Stimulated activated CD4-positive, alpha-beta T cell treated with anti-CD3 and anti-CD28 coated beads, Interleukin-1b, Interleukin-23, amount 100 ng/mL, for 1 hour (primary cell): ENCODE measurements at places on chromosomes 11 and 22.

- no peak for DNase-seq
These were observed 66.3 kb upstream of the PRDM11 start for GRCh38 chr11:45079943-45080719.

DNA sequence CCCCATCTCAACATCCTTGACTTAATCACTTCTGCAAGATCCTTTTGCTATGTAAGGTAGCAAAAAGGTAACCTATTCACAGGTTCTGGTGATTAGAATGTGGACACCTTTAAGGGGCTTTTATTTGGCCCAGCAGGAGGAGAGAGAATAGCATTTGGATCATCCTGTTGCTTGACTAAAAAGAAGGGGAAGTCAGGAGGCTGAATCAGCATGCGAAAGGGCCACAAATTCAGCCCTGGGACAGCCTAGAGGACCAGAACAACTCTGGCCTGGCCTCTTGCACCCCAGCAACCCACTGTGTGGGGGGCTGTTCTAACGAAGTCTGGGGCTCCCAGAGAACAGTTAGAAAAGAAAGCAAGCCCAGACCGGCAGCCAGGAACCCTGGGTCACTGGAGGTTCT lies 3.2 kb upstream of the HMOX1 start:
- DNase-seq, result no peak

- peak; percentile 77 for DNase-seq
These were observed at the start of gene IGSF9B for GRCh38 chr11:133956650-133957633. IGSF9B (minus strand) TSS chr11:133956968; CDS start chr11:133956754, 214 bp downstream.

DNA sequence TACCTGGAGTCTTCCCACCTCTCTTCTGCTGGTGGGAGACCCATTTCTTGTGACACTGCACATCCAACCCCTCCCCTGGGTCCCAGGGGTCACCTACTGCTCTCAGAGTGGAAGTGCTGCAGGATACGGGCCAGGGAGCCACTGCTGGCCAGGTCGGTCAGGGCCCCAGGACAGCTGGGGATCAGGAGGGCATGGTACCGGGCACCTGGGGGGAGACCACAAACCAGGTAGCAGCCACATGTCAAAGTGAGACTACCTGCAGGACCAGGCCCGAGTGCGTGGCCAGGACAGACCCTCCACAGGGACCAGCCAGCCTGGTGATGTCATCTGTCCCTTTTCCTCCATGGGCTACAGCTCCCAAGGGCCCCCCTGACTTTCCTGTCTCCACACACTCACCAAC lies 3.9 kb downstream of the GATD1 start:
- no peak for DNase-seq

- DNase-seq, result no peak
These were observed 368.5 kb downstream of the INSC start for GRCh38 chr11:15483205-15483604.

- DNase-seq, result no peak
These were observed 30.6 kb downstream of the SCGB1A1 start for GRCh38 chr11:62449451-62449851.

DNA sequence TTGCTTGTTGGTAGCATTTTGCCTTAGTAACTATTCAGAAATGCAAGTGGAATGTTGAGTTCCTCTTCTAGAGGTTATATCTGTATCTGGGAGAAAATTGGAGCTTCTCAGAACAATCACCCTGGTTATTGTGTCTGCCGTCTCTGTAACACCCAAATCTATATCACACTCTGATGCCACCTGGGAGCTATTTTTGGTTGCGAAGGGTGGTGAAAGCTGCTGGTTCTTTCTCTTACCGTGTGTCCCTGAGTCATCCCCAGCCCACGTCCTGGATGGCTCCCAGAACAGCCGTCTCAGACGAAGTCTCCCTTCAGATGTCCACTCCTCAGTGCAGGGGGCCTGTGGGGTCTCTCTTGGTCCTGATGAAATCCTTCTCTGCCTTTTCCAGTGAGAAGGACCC lies 83.5 kb downstream of the C22orf31 start:
- DNase-seq, result no peak

GRCh38 chr11:31870609-31871309 lies 59.6 kb upstream of the PAX6 start:
- DNase-seq, result no peak

DNA sequence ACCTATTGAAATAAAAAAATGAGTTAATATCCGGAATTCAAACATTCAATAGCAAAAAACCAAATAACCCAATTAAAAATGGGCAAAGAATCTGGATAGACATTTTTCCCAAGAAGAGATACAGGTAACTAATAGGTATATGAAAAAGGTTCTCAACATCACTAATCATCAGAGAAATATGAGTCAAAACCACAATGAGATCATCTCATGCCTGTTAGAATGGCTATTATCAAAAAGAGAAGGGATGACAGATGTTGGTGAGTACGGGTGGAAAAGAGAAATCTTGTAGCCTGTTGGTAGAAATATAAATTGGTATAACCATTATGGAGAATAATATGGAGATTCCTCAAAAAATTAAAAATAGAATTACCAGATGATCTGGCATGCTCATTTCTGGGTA lies 26.9 kb upstream of the OR6M1 start:
- DNase-seq, result no peak

DNA sequence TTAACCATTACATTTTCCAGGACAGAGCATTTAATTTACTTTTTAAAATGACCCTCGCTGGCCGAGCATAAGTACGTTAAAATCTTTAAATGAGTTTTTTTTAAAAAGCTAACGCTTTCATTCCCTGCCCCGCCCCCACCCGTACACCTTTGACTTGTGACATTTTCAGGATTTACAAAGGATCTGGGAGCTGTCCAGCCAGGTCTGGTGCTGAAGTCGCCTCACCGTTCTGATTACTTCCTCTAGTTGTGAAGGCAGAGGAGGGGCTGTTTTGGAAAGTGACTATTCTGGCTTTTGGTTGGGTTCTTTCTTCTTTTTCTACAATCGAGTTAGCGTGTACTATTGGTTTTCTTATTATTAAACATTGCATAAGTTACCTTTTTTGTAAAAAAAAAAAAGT lies 2.9 kb downstream of the C11orf87 start:
- DNase-seq, result no peak

DNA sequence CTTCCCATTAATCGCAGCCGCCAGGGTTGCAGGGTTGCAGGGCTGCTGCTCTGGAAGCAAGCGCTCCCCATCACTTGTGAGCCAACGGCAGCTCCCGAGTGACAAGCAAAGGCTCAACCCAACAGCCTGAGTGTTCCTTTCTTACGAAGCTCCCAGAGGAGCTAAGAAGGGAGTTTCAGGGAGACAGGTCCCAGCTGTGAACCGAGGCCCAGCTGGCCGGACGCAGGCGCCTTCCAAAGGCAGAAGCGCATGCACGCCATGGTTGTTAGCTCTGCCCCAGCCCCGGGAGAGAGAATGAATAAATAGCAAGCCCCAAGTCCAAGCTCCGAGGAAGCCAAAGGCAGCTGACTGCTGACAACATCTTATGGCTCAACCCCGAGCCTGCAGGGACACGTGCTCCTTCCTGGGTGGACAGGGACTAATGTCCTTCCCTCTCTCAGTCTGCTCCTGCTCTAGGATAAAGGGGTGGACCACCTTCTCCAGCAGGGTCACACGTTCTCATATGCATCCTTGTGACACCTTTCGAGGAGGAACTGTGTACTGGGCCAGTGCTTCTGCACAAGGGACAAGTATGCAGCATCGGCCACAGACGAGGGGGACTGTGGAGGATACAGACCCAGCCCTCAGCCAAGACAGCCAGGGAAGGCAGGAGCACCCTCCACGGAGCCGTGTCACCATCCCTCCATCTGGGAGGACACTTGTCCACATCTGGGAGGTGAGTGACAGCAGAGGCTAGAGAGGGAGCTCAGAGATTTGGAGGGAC lies 29.9 kb downstream of the SHANK2 start:
- DNase-seq, result no peak

GRCh38 chr11:95512682-95513081 lies 276.9 kb downstream of the FAM76B start:
- DNase-seq, result no peak

DNA sequence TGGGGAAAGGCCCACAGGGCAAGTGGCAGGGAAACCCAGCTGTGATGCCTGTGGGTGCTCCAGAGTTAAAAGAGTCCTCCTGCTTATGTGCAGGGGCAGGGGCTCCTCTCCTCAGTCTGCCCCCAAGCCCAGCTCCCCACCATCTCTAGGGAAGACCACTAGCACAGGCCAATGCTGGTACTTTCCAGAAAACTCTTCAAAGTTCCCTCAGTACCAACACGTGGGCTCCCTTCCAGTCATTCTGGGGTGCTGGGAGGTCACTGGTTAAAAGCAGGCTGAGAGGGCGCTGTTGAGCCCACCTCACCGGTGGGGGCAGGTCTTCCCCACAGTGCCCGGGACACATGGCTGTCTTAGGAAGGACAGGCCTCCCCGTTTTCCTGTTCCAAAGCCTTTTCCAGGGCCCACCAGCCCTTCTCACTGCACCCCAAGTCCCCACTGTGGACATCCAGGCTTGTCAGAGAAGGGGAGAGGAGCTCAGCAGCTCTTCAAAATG lies 154.6 kb downstream of the TRIM29 start:
- DNase-seq, result no peak

GRCh38 chr11:8357505-8357888 lies 93.8 kb upstream of the LMO1 start:
- no peak for DNase-seq

- DNase-seq, result no peak
These were observed 76.3 kb downstream of the MORC2 start for GRCh38 chr22:30892286-30892685.

DNA sequence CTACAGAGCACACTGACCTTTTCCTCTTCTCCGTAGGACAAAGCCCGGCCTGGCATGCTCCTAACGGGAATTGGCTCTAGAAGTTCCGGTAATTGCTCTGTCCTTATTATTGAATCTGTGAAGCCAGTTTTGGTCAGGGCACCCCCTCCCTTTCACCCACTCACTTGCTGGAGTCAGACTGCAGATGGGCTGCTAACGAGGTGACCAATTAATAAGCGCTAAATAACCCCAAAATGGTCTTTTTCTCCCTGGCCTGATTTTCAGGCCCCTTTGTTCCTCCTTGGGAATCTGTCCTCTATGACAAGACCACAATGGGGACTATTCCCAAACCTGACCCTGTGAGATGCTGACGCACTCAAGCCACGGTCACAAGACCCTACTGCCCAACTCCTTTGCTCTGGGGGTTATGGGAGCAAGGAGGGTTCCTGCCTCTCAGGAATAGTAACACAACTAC lies 610.0 kb upstream of the CADM1 start:
- no peak for DNase-seq

DNA sequence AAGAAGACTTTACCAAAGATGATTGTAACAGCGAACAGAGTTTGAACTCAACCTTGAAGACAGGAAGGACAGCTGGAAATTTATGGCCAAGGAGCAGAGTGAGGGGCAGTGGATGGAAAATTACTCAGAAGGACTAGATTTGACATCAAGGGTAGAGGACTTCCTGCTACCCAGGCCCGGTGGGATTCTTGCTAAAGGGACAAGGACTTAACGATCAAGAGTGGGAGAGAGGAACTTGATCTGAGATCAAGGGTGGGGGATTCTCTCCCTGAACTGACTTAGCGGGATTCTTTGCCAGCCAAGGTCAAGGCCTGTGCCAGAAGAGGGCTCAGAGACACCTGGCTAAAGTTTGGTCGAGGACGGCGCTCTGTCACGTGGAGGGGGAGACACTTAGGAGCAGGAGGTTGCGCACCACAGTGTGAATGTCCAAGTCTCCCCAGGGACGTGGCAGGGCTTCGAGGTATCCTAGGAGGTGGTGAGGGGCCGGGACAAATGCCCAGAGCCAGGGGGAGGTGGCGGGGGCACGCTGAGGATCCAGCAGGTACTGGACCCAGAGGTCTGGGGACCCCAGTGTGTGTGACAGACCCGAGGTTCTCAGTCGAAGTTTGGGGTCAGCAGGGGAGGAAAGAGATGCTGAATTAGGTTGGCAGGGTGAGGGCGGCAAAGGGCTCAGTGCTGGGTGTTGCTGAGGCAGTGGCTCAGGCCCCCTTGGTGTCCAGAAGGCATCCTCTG lies 46.1 kb upstream of the SHISAL1 start:
- DNase-seq, result no peak

- DNase-seq, result no peak
These were observed 55.0 kb upstream of the ARFGAP3 start for GRCh38 chr22:42912059-42912458.
